Activated T-helper 2 cell treated with anti-CD3 and anti-CD28 coated beads, Interferon-gamma antibody, Interleukin-2, Interleukin-4, amounts not matched to agents 10 μg/mL and 5 μg/mL and 100 μg/mL, durations not matched to agents 14 hours and 24 hours and 36 hours (primary cell): ENCODE measurements at places on chromosomes 6 and 20. TPM values are rescaled to one million over a fixed set of nuclear protein-coding genes. Genes with fewer than 3 reads are reported as not detected.

The CEBPB gene
- total RNA-seq, result 36.2 and 36.4 TPM in 2 replicates

The TFAP2C gene
- total RNA-seq, result not detected in 2 replicates

The MCM8 gene
- 33.5 and 35.2 TPM in 2 replicates for total RNA-seq

DNA sequence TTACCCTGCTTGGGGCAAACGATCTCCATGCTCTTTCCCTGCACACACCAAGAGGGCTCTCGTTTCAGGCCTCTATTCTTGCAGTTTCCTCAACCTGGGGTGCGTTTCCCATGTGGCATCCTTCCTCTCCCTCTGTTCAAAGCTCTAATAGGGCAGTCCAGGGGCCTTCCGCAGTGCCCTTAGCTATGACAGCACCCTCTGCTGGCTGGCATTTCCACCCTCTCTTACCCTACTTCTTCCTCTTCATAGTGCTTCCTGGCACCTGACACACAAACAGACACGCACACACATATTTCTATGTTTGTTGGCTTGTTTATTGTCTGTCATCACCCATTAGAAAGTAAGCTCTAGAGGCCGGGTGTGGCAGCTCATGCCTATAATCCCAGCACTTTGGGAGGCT is 294.0 kb downstream of the CLIC5 start:
- DNase-seq, result no peak

- no peak for DNase-seq
Observed at GRCh38 chr6:20608356-20608755, 74.1 kb downstream of the CDKAL1 start.

GRCh38 chr6:27601668-27602254 is 128.9 kb upstream of the ZNF184 start:
- DNase-seq, result no peak

GRCh38 chr6:3956054-3956453 is 106.9 kb downstream of the FAM50B start:
- no peak for DNase-seq

GRCh38 chr20:5434116-5434515 is 117.4 kb upstream of the PROKR2 start:
- no peak for DNase-seq

GRCh38 chr6:166483573-166484250 is 101.0 kb upstream of the MPC1 start:
- DNase-seq, result no peak

DNA sequence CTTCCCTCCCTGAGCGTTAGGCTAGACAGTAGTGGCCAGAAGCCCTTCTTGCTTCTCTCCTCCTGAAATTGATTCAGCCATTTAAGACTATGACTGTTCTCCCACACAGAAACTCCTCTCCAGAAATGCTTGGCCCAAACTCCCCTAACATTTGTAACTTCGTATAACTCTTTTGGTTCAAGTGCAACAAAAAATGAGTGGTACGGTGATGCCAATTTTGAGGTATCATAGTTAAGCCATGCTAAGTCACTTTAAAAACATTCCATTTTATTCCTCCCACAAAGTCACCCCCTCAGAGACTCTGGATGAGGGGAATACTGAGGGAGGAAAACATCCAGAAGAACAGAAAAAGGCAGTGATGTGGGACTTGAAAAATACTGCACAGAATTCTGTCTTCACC is 21.1 kb upstream of the ROS1 start:
- DNase-seq, result no peak

DNA sequence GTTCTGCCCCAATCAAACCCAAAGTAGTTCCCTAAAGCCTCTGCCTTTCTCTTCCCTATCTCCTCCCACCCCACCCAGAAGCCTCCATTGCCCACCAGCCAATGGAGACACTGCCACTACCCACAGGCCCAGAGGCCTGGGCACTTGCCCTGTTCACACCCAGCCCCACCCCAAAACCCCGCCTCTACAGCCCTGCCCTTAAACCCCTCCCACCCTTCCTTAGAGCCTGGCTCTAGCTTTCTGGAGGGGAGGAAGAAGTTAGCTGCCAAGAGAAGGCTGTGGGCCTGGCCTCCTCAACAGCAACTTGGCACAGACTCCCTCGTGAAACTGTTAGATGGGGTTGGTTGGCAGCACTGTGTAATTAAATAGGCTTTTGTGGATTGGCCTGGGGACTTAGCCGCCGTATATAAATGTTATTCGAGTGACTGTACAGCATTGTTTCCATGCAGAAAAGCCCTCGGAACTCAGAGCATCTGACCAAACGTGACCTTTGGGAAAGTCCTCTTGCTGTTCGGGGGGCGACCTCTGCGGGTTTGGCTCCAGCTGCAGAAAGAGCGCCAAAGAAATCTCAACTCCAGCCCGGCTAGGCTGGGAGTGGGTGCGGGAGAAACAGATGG is 31.4 kb downstream of the COL11A2 start:
- no peak for DNase-seq

DNA sequence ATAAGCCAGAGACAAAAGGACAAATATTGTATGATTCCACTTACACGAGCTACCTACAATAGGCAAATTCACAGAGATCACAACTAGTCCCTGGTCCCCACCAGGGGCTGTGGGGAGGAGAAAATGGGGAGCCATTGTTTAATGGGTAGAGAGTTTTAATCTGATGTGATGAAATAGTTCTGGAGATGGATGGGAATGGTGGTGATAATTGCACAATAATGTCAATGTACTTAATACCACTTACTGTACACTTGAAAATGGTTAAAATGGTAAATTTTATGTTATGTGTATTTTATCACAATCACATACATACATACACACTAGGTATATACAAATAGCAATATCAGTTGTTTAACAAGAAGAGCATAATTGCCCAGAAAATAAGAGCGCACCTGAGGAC is 24.3 kb upstream of the GSTA3 start:
- DNase-seq, result no peak
